ENCODE measurements at places on chromosomes 7 and 10. TPM values are rescaled to one million over a fixed set of nuclear protein-coding genes. Genes with fewer than 3 reads are reported as not detected.

- DNase-seq, result no peak
Measured at GRCh38 chr10:31419394-31420063, 100.5 kb downstream of the ZEB1 start.

DNA sequence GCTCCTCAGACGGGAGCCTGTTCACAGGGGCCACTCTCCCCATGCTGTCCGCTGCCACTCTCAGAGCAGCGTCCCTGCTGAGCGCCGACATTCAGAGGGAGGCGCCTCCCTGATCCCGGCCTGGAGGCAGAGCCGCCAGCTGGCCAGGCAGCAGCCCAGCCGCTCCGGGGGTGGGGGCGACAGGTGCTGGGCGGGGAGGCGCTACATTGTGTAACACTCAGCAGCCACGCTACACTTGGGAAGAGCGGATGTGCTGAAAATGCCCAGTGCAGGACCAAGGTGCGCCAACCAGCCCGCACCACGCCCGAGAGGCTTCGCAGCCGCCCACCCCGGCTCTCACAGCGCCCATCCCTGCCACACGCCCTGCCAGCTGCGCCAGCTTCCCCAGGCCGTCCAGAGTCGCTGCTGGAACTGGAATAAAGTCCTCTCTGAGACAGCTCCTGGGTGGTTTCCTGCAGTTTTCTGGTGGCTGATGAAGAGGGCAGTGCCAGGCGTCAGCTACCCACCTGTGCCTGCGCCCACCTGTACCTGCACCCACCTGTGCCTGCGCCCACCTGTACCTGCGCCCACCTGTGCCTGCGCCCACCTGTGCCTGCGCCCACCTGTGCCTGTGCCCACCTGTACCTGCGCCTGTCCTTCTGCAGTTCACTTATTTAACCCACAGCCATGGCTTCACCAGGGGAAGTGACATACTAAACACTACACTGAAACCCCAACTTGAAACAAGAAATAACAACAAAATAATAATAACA, 25.7 kb downstream of the STK32C start:
- DNase-seq, result no peak

DNA sequence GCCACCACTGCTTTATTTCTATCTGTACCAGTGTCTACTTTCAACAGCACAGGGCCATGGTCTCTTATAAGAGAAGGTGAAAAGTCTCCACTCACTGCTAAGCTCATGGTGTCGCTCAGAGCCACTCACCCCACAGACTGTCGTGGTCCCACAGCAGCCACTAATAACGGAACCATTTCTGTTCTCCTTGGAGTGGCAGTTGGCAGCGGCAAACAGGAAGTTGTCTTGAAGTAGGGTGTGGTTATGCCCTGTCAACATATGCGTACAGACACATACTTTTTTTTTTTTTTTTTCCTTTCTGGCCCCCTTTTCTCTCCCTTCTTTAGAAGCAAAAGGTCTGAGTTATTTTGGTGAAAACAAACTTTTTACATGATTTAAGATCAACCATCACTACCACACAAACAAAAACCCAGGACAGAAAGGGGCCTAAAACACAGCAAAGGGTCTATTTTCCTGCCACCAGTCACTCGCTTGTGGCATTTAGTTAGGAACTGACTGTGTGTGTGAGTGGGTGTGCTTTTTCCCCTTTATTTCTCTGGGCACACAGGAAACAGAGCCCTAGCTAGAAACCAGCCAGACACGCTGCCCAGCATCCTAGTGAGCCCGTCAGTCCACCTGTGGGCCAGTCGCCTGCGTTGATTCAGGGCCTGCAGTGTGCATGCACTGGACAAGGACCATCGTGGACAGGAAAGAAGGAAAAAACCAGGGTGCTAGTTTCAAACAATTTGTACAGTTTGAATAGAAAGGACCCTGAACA, 96.7 kb upstream of the EFCAB10 start:
- DNase-seq, result peak; percentile 82

Gene FGFBP3
- 2.0 TPM for total RNA-seq

DNA sequence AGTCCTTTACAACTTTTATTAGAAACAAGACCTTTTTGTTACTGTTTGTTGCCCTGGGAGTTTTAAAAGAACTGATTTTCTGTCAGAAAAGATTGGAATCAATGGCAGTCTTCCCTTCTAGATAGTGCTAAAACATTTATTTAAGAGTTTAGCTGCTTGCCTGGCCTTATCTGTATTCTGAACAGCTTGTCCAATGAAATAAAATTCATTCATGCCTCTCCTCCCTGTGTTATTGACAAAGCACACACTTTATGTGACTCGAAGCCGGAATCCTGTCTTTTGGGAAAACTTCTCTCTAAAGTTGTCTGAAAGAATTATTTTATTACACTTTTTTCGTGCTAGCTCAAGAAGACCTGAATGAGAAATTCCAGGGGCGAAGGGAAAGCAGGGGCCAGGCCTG, 992.5 kb downstream of the TYW1 start:
- DNase-seq, result no peak

- DNase-seq, result no peak
Measured at GRCh38 chr10:101617102-101617823, 29.1 kb downstream of the DPCD start.

DNA sequence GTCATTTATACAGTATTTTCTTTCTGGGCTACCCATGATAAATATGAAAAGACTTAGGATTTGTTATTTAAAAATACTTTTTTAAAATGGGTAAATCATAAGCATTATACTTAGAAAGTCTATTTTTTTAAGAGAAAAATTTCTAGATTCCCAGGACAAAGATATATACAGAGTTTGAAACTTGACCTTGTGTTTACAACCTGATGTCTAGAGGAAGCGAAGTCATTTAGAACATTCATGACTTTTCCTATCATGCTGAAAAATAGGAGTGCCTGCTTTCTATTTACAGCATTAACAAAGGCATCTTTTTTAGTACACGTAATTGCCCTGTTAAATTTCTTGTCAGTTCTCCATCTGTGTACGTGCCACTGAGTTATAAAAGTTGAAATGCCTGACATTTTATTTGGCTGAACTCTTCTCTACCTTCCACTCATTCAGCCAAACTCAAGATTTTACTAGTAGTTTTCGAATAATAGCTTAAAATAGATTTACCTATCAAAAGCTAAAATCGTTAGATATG, 23.0 kb downstream of the GNAT3 start:
- no peak for DNase-seq

GRCh38 chr10:121076776-121077715, 225.9 kb downstream of the WDR11 start:
- DNase-seq, result no peak

- DNase-seq, result peak; percentile 74
Measured at GRCh38 chr10:75187961-75188426, 22.6 kb upstream of the VDAC2 start.

DNA sequence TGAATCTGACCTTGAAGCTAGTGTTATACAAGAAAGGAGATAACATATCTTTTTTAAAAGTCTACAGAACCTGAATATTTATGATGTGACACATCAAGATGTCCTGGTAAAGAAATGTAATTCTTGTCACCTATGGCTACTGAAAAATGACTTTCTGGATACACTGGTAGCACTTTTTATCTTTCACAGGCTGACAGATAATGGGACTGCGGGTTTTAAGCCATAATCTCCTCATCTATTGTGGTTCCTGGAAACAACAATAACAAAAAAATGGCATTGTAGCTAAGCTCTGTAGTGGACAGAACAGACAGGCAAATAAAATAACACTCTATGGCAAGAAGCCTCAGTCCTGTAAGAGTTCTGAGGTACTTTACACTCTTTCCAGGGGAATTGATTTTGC, 31.6 kb upstream of the YAE1 start:
- DNase-seq, result no peak

Gene SAMD9L
- 184 TPM for total RNA-seq

DNA sequence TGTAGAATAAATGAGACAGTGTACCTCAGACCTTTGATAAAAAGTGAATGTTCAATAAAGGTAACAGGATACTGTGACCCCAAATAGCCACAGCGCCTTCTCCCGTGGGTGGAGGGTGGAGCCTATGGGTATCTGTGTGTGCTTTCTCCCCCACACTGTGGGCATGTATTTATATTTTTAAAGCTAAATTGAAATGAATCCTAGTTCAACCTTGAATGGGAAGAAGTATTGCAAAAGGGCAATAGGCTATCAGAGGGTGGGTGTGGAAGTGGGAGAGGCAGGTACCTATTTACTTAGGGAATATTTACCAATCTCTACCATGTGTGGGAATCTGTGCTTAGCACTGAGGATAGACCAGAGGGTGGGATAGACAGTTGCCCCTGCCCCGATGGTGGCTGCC, 68.9 kb downstream of the PFKFB3 start:
- no peak for DNase-seq

DNA sequence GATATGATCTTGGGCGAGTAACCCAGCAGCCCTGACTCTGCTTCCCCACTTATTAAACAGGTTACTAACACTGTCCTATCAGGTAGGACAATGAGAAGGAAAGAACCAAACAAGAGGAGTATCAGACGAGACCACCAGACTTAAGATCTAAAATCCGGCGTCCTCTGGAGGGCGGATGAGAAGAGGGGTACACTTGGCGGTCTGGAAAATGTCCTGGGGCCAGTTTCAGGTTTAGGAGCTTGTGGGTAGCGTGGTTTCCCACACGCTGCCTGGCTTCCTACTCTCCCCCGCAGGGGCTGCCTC, 635 bp downstream of the ZNF32 start:
- DNase-seq, result no peak

Gene ZNF479
- total RNA-seq, result not detected

Gene POU6F2
- total RNA-seq, result not detected

Gene EEPD1
- total RNA-seq, result 8.5 TPM

- DNase-seq, result no peak
Measured at GRCh38 chr10:7179536-7179935, 231.3 kb downstream of the SFMBT2 start.

Gene TSPAN12
- total RNA-seq, result not detected

GRCh38 chr10:2214805-2215204, 477.5 kb upstream of the ADARB2 start:
- no peak for DNase-seq

Gene ASB15
- not detected for total RNA-seq

GRCh38 chr10:95391164-95391563, 100.4 kb upstream of the PDLIM1 start:
- DNase-seq, result no peak

DNA sequence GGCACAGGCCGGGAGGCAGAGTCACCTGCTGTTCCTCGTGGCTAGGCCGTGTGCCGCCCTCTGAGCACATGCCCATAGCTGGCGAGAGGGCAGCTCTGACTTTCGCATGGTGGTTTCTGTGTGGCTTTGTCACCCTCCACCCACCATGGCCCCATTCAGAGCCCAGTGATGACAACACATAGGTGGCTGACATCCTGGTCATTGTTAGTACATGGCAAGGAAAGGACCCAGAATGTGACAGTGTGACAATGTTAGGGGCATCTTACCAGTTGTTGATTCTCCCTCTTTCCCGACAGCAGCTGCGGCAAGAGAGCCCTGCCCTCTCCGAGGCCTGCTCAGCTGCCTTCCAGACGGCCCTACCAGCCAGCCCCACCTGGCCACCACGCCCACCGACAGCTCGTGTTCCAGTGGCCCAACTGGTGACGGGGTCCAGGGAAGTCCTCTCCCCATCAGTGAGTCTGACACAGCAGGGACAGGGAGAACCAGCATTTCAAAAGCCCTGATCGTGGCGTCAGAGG, 52.2 kb downstream of the ZNF467 start:
- no peak for DNase-seq

GRCh38 chr10:91616137-91616536, 16.7 kb downstream of the PPP1R3C start:
- no peak for DNase-seq

DNA sequence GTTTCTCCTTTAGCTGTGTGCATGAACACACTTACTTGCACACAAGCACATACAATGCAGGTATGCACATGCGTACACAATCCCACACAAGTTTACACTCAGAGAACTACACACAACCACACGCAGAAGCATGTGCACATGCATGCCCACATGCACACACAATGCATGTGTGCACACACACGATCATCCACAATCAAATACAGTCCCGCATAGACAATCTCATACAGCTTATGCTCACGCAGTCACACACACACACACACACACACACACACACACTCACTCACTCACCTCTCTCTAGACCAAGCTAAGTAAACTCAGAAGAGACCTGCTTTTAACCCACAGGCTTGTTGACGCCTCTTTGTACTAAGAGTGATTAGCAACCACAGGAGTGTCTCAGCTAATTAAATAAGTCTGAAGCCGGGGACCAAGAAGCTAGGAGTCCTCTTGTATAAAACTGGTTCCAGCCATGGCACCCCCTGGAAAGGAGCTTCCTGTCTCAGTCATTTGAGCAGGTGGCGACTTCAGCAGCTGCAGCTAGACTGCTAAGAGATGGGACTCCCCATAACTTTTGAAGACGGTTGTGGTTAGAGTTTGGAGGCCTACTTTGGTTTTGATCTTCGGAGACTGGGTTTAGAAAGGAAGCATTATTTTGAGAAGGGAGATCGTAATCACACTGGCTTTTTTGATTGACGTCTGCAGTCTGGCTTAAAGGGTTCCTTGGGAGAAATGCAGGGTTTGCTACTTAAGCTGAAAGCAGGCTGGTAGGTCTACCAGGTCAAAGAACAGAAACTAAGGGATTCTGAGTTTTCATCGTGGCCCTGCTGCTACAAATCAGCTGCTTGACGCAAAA, 82.3 kb upstream of the ADRB1 start:
- peak; percentile 77 for DNase-seq

Gene CPVL
- total RNA-seq, result 2.1 TPM

Gene SFTPA1
- total RNA-seq, result not detected

Gene TCAF2
- total RNA-seq, result 50.8 TPM

Gene OR2A25
- not detected for total RNA-seq

Gene RGS10
- 137 TPM for total RNA-seq

- DNase-seq, result no peak
Measured at GRCh38 chr7:17320657-17321056, 22.2 kb downstream of the AHR start.

- no peak for DNase-seq
Measured at GRCh38 chr10:88113657-88114272, 250.3 kb downstream of the PTEN start.

DNA sequence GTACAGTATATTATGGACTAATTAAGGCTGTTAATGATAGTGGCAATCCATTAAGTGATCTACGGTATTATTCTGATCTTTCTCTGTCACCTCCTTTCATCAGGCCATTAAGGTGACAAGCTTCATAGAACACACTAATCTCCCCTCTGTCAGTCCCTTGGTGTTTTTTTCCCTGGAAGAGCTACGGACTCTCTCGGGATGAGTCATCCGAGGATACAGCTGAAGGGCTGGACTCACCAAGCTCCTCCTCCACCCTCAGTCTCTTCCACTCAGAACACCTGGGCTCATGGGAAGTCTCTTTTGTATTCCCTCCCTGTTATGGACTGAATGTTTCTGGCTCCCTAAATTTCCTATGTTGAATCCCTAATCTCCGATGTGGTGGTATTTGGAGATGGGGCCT, 69.8 kb upstream of the PLXNA4 start:
- DNase-seq, result no peak
